ENCODE measurements at places on chromosomes 4 and X.

DNA sequence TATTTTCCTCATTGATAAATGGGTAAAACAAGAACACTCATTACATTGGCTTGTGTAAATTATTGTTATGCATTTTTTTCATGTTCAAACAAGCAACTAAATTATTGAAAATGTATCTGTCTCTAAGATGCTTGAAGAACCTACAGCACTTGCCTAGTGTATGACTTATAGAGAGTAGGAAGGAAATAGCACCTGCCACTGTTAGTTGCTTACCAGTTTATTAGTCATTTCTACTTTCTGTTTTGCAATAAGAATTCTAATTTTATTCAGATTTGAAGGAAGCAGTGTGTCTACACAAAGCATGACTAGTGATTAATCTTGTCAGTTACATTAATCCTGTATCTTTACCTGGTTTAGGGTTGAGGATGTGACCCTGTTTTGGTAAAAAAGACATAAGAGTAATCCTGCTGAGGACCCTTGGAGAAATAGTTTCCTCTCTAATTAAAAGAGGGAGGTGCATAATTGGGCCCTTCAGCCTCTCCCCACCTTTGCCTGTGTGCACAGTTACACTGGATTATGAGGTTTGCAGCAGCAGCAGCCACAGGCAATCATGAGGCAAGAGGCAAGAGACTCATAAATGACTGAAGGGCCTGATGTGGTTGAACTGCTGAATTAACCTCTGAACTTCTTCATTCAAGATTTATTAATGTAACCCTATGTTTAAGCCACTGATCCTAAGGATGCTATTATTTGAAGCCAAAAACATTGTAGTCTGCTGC is 1202.1 kb downstream of the ADGRL3 start:
- DNase-seq = no peak

GRCh38 chr4:98102660-98103059 is 40.6 kb downstream of the STPG2 start:
- no peak for DNase-seq

GRCh38 chr4:111985426-111985825 is 159.8 kb upstream of the FAM241A start:
- DNase-seq = no peak

GRCh38 chr4:100728861-100729260 is 211.0 kb upstream of the EMCN start:
- no peak for DNase-seq

GRCh38 chrX:28189011-28189410 is 207.8 kb upstream of the DCAF8L1 start:
- no peak for DNase-seq

- no peak for DNase-seq
Measured at GRCh38 chrX:110989869-110990268, 106.1 kb upstream of the PAK3 start.

- no peak for DNase-seq
Measured at GRCh38 chr4:162229670-162230069, 65.9 kb upstream of the FSTL5 start.

GRCh38 chr4:61828960-61829359 is 628.8 kb downstream of the ADGRL3 start:
- DNase-seq = no peak

DNA sequence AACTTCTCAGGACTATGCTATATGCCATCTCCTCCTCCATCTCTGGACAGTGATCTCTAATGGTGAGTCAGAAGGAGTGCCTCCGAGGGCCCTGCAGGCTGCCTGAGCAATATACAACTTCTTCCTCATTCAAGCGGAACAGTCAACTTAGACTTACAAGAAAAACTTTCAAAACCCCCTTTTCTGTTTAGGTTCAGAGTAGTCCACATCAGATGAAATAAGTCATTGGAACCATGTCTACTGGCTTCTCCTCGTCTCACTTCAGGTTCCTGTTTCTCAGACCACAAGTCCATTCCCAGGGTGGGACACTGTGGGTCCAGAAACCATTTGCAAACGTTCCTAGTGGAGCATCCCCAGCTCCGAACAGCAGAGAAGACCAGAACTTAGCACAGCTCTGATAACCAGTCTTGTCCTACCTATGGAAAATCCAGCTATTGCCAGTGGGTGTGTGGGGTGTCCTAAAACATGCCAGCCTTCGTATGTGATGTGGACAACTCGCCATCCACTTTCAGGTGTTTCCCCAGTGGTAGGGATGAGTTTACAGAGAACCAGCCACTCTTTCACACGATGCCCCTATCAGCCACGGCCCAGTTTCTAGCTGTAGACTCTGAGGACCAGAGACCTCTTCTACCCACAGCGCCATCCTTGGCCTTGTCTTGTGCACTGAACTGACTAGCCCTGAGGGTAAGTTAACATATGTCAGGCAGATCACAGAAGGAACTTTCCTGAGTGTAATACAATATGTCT is 32.7 kb upstream of the NKRF start:
- DNase-seq = no peak

- no peak for DNase-seq
Measured at GRCh38 chrX:69493766-69494165, 10.4 kb upstream of the NALF2 start.

GRCh38 chr4:123838474-123838873 is 441.9 kb downstream of the SPRY1 start:
- no peak for DNase-seq

DNA sequence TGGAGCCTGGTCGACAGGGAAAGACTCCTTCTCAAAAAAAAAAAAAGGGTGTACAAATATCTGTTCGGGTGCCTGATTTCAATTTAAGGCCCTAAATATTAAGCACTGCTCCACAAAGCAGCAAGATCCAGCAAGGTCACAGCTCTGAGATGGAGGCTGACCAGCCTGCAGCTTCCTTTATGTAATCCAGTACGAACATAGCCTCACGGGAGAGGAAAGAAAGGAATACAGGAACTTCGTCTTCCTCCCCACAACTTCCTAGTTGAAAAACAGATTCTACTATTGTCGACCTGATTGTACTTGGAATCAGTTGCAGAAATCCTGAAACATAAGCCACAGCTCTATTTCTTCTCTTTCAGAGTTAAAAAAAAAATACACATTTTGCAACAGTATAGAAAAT is 53.5 kb upstream of the TBC1D9 start:
- no peak for DNase-seq

DNA sequence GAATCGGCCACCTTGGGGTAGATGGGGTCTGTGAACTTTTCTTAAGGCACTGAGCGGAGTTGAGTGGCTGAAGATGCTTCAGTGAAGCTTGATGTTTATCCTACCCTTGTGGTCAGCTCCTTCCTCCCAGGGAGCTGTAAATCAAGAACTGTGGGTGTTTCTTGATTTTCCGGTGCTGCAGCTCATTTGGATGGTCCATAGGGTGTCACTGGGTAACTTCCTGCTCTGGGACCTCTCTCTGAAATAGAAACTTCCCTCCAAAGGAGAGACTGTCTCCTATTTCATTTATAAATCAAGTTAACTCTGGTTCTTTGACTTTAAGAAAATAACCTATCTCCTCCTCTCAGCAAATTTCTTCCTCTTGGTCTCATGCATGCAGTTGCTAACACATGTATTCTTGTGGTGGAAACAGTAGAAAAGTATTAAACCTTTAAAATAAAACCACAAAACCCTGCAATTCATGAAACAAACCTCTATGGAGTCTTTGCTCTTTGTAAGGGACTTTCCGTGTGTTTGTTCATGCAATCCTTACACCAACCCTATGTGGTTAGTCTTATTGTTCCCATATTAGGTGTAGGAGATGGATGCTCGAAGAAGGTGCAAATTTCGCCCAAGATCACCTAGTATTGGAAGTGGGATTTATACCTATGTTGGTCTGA is 110.3 kb downstream of the SHROOM3 start:
- DNase-seq = no peak
